Hematopoietic multipotent progenitor cell (in vitro differentiated cells): ENCODE measurements at places on chromosomes 5 and 9. TPM values are rescaled to one million over a fixed set of nuclear protein-coding genes. Genes with fewer than 3 reads are reported as not detected.

SLC34A1 gene
- total RNA-seq, result under 0.01 TPM

SLC36A3 gene
- not detected for total RNA-seq

- DNase-seq, result no peak
Observed at GRCh38 chr9:126236273-126236672, 90.4 kb upstream of the MVB12B start.

- DNase-seq, result peak; percentile 35
Observed at GRCh38 chr5:171405615-171406014, 13.8 kb upstream of the FGF18 start.
